Hypothalamus (tissue), 51 donors: ENCODE measurements at places on chromosomes 2 and 18.

DNA sequence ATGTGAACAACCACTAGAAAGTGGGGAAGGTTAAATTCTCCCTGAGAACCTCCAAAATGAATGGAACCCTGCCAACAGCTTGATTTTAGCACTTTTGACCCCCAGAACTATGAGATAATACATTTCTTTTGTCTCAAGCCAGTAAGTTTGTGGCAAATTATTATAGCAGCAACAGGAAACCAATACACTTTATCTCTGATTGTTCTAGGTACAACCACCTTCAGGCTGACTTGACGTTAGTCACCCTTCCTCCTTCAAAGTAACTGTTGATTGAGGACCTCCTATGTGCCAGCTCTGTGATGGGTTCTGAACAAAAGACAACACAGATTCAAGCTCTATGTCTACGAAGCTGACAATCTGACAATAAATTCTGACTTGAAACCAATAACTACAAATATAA is 318.9 kb downstream of the NCKAP5 start:
- no peak for DNase-seq

DNA sequence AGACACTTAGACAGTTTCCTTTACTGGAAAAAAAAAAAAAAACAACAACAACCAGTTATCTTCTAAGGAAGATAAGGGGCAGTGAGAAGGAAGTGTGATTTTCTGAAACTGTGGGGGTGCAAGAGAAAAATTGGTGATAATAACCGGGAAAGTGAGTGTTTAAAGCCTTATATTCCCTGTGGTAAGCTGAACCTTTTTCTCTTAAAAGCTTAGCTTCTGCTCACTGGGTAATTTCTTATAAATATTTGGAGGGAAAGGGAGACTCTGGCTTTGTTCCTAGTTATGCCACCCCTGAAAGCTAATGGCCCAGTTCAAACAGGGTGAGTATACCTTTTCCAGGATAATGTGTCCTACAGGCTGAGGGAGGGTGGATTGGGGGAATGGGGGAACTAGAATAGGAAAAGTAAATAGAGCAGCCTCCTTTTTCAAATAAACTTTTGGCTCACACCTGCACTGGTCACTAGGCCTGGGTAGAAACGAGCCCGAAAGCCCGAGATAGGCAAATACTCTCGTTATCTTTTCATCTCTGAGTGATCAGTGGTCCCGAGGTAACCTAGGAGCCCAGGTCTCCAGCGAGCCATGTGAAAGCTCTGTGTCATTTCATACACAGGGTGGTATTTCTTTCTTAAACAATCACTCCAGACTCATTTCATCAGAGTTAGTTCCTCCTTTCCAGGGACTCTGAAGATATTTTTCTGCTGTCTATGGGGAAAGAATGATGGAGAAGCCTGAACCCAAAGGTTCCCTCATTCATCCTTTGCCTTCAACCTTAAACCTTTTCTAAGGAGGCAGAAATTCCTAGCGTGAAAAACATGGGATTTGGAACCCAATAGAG is 15.5 kb upstream of the SRBD1 start:
- no peak for DNase-seq

GRCh38 chr2:65430603-65431420 is 1.6 kb downstream of the SPRED2 start:
- DNase-seq: no peak

GRCh38 chr18:9549405-9549804 is 65.0 kb downstream of the PPP4R1 start:
- DNase-seq: no peak

GRCh38 chr2:127326289-127326945 is 32.5 kb upstream of the ERCC3 start:
- no peak for DNase-seq

GRCh38 chr2:179274749-179275148 is 10.1 kb upstream of the SESTD1 start:
- no peak for DNase-seq

- no peak for DNase-seq
Measured at GRCh38 chr2:45578056-45578843, 32.8 kb downstream of the SRBD1 start.

DNA sequence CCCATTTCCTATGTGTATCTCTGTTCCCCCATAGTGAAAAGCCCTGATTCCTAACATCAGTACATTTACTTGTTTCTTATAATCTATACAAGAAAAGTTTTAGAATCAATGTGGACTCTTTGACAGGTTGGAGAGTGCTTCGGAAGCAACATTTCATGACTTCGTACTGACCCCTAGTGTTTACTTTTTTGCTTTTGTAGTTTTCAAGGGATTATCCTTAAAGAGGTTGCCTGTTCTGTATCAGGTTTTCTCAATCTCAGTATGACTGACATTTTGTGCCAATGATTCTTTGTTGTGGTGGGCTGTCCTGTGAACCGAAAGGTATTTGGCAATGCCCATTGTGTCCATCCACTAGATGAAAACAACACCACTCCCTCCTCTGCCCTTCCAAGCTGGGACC is 43.3 kb upstream of the SERPINB2 start:
- no peak for DNase-seq

DNA sequence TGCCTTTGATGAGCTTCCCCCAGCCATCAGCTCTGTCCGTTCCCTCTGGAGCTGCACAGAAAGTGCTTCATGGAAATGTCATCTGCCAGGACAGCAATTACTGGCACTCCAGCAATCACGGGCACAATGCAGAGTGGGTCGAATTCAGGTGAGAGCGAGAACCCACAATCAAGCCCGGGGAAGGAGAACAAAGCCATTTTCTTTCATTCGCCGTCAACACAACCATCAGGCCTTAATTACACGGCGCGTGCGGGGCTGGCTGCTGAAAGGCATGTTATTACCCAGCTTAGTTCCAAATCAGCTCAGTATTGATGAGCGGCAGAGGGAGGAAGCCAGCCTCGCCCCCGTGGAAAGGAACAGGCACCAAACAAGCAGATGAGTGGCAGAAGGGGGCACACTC is 143.9 kb downstream of the MYT1L start:
- DNase-seq: peak; percentile 4

DNA sequence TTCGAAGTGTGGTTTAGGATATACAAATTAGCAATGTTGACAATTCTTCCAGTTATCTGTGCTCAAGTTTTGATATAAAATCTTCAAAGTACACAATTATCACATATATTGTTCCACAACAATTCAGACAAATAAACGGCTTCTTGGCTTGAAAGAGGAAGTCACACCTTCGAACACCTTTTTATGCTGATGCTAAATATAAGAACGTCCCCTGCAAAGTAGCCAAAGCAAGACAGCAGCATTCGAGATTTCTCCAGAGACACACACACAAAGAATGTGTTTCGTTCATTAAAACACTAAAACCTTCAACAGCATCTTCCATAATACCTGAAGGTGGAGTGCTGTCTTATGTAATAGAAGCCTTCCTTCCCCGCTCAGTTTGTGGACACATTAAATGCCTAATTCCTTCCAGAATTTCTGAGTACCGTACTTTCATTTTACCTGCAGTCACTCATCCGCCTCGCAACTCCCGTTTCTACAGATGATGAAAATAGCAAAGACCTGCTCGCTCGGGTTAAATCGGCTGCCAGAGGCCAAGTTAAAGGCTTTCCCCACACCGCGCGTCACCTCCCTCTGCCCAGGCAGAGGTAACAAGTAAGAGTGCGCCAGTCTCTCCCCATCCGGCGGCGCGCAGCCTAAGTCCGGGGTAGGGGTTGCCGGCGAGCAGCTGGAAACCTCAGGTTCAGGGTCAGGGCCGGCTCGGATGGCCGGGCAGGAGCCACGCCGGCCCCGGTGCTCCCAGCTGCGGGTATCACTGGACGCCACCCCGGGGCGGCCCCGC is 847 bp downstream of the SERPINE2 start:
- DNase-seq: no peak

GRCh38 chr2:226755631-226756030 is 44.0 kb downstream of the IRS1 start:
- DNase-seq: no peak

GRCh38 chr18:9876212-9876866 is 9.4 kb upstream of the TXNDC2 start:
- no peak for DNase-seq

GRCh38 chr18:27954226-27954625 is 222.7 kb downstream of the CDH2 start:
- DNase-seq: no peak

GRCh38 chr2:224927646-224928173 is 114.6 kb downstream of the DOCK10 start:
- no peak for DNase-seq

DNA sequence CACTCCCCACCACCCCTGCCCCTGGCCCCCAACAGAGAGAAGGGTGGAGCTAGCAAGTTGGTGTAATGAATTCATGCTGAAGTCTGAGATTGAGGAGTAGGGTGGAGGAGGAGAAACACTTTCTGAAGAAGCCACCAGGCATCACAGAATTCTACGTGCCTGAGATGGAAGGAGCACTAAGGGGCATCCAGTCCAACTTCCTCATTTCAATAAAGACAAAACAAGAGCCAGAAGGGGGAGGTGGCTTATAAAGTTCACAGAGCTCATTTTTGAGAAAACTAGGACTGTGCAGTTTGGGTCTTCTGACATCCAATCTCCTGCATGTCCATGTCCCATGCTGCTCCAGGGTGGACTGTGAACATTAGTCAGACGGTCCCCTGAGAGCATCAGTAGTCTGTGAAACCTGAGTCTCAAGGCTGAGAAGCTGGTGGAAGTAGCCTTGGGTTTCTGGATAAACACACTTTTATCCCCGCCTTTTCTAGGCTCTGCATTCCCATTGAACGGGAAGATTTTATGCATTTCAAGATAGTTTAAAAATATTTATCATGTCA is 77.7 kb downstream of the TRIM43 start:
- DNase-seq: no peak

DNA sequence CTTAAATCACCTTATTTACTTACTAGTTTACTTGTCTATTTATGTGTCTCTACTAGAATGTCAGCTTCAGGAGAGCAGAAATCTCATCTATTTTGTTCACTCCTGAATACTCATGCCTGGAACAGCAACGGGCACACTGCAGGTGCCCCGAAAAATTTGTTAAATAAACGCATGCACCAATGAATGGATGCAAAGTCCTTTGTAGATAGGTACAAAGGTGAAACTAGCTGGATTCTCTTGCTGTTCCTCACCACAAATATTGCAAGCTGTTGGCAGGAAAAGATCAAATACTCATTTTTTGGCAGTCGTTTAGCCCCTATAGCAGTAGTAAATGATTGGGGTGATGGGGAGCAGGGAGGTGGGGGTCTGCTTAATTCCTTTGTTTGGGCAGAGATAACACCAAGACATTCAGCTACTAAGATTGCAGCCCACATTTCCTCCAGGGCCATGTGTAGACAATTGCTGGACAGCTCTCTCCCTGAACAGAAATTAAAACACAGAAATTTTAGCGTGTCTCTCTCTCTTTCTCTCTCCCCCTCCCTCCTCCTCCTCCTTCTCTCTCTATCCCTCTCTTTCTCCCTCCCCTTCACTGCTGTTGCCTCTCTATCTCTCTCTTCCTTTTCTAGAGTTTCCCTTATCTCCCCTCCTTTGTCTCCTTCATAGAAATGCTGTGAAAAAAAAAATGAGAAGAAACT is 5.4 kb downstream of the MARCHF4 start:
- no peak for DNase-seq

DNA sequence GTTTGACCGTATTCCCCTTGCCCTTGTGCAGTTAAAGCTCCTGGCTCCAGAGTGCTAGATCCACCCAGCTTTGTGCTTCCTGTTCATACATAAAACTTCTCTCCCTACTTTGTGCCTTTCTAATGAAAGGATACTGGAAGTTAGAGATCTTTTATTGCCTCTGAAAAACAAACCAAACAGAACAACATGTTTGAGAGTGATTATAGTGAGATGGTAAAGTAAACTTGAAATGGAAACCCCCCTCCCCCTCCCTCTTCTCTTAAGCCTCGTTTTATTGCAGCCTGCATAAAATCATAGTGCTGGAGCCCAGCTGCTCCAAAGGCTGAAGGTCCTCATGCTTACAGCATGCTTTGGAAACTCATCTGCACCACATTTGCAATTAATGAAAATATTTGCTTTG is 125.1 kb downstream of the TANC1 start:
- DNase-seq: no peak

GRCh38 chr2:207330912-207331311 is 165.2 kb upstream of the KLF7 start:
- no peak for DNase-seq

- no peak for DNase-seq
Measured at GRCh38 chr2:183868707-183869106, 729.6 kb upstream of the ZNF804A start.

GRCh38 chr2:71466301-71467179 is 13.2 kb downstream of the DYSF start:
- DNase-seq: no peak

DNA sequence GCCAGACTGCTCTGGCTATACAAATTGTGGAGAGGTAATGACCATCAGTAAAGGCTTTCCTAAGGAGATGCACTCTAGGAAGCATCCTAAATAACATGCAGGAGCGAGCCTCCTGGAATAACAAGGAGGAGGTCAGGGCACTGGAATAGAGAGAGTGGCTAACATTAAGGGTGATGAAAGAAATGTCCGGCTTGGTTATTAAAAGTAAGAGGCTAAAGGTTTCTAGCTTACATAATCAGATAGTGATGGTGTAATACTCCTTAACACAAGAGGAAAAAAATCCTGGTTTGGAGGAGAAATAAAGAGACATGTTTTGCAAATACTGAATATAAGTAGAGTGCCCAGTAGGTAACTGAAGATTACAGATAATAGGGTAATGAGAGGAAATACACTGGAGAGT is 365.7 kb downstream of the ZEB2 start:
- no peak for DNase-seq

GRCh38 chr18:76922107-76922506 is 99.8 kb downstream of the ZNF236 start:
- no peak for DNase-seq

DNA sequence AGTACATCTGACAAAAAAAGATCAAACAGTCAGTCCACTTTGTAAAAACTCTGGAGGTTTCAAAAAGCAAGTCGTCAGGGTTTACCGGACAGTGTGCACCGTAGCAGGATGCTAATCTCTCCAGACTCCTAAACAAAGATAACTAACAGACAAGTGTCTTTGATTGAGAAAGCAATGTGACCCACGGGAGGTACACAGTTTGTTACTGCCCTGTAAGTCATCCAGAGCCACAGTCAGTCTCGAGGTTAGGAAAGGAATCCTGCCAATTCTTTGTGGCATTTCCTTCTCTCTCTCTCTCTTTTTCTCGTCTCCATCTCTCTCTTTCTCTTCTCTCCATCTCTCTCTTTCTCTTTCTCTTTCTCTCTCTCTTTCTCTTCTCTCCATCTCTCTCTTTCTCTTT is 42.8 kb downstream of the LRRTM4 start:
- DNase-seq: no peak

DNA sequence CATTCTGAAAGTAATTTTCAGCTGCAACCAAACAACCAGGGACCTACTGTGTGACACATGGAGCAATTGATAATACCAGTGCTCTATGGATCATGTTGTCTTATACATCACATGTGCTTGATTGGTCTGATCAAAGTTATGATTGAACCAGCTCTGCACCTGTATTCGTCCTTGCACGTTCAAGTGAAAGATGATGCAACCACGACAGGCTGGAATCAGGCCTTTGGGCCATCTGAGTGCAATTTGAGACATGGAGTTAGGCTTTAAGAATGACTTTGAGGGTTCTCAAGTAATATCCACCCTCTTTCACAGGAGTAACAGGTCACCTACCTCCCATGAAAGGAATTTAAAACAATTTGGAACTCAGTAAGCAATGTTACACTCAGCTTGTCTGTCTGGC is 165.2 kb downstream of the SLC8A1 start:
- no peak for DNase-seq
